H7 (cell line): ENCODE measurements at places on chromosomes 3 and 15. TPM values are rescaled to one million over a fixed set of nuclear protein-coding genes. Genes with fewer than 3 reads are reported as not detected.

GOLGA6L22 gene
- total RNA-seq, result not detected in 2 replicates

CMTM6 gene
- total RNA-seq, result 48.2 and 53.9 TPM in 2 replicates

XIRP1 gene
- not detected in 2 replicates for total RNA-seq

CACNA2D2 gene
- total RNA-seq, result 5.5 and 5.9 TPM in 2 replicates

NEK11 gene
- total RNA-seq, result 1.5 and 2.9 TPM in 2 replicates

RAB7A gene
- 40.6 and 50.0 TPM in 2 replicates for total RNA-seq

NAA50 gene
- total RNA-seq, result 149 and 159 TPM in 2 replicates

ACP3 gene
- total RNA-seq, result 0.62 and 2.5 TPM in 2 replicates

EIF4E3 gene
- total RNA-seq, result 2.5 and 3.4 TPM in 2 replicates
